Omental fat pad (tissue), 4 donors: ENCODE measurements at places on chromosomes 16 and 17. TPM values are rescaled to one million over a fixed set of nuclear protein-coding genes. Genes with fewer than 3 reads are reported as not detected.

TBL3 gene
- total RNA-seq = 32.5 TPM

RAB34 gene
- total RNA-seq = 90.6 TPM

NLRC3 gene
- 4.1 TPM for total RNA-seq

HSD11B2 gene
- total RNA-seq = 2.7 TPM

CHTF18 gene
- 4.4 TPM for total RNA-seq

DNA sequence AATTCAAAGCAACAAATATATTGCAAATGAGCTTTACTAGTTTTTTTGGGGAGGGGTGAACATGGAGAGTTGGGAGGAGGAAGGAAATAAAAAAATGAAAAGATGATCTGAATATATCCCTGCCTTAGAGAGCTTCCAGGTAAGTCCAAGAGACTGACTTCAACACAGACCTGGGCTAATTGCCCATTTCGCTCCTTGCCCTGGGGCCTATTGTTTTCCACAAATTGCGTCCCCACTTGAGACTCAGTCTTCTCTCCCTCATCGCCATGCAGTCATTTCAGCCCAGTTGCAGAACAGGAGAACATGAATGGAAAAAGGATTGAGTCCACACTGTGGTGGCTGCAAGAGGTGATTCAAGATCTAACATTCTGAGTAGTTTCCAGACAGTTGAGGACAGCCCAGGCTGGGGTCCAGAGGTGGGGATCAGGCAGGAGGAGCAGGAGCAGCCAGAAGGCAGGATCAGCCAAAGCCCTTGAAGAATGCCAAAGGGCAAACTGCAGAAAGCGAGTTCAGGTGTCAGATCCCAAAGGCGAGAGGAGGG lies 21.6 kb upstream of the TOB1 start:
- no peak for DNase-seq

GRCh38 chr16:27154705-27155521 lies 48.4 kb upstream of the KDM8 start:
- DNase-seq = peak; percentile 46

GRCh38 chr16:84730406-84731106 lies 30.8 kb downstream of the USP10 start:
- DNase-seq = no peak

DNA sequence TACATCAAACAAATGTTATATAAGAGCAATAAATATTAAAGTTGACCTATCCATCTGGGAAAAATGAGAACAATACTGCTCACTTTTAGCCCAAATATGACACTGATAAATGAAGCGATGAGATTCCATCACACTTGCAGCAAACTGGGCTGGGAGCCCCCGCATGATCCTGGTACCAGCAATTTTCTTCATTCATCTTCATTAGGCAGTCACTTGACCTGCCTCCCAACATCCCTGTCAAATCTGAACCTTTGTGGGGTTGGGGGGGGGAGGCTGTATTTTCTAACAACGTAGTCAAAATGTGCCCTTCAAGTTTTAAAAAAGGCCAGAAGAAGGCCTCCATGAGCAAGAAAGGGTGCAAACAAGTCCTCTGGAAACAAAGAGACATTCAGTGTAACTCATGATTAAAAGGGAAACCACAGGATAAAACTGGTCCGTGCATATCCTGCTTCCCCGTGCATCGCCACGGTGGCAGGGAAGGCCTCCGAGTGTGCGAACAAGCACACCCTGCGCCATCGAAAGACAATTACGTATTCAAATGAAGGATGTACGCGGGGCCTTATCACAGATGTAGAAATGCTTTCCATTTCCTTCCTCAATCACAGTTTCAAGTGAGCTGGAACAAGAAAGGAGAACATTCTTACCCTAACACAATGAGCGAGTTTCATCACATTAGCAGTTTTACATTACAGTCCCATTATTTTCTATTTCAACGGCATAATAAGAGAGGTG lies 48.4 kb downstream of the TOX3 start:
- DNase-seq = no peak

GRCh38 chr17:804541-805435 lies 22.6 kb downstream of the MRM3 start:
- no peak for DNase-seq

- DNase-seq = no peak
Observed at GRCh38 chr16:15044286-15044685, 11.6 kb downstream of the NTAN1 start.

DNA sequence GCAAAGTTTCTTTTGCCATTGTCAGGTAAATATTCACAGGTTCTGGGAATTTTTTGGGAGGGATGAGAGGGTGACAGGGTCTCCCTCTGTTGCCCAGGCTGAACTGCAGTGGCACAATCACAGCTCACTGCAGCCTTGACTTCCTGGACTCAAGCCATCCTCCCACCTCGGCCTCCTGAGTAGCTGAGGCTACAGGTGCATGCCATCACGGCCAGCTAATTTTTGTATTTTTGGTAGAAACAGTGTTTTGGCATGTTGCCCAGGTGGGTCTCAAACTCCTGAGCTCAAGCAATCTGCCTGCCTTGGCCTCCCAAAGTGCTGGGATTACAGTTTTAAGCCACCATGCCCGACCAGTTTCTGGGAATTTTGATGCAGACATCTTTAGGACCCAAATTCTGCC lies 53.0 kb downstream of the IQCK start:
- no peak for DNase-seq

- no peak for DNase-seq
Observed at GRCh38 chr16:48562475-48562874, 47.5 kb downstream of the N4BP1 start.

- no peak for DNase-seq
Observed at GRCh38 chr17:28737770-28738679, 5.8 kb upstream of the TRAF4 start.
